ENCODE measurements at places on chromosomes 13 and 19.

- no peak for DNase-seq
These were observed 279.3 kb downstream of the RBM26 start for GRCh38 chr13:79126706-79127105.

DNA sequence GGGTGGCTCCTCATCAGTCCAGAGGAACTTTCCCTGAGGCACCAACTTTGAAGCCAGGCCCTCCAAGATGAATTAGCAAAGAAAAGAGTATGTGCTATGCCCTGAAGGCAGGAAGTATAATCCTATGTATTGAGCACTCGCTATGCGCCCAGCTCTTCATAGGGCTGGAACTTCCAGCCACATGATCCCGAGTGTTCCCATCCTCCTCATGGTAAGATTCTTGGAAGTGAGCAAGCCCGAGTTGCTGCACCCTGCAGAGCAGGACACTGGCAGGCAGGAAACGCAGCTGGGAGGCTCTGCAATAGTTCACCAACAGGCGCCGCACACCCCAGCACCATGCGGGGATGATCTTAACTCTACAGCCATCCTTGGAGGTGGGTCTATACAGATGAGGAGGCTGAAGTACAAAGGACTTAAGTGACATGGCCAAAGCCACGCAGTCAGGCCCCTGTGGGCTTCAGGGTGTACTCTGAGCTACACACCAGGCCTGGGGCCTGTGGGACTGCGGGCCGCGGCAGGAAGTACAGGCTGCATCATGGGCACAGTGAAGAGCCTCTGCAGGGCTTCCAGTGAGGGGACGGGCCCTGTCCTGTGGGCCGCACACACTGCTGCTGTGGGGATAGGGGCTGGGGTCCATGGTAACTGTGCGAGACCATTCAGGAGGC is 25.1 kb downstream of the C19orf47 start:
- DNase-seq: no peak

DNA sequence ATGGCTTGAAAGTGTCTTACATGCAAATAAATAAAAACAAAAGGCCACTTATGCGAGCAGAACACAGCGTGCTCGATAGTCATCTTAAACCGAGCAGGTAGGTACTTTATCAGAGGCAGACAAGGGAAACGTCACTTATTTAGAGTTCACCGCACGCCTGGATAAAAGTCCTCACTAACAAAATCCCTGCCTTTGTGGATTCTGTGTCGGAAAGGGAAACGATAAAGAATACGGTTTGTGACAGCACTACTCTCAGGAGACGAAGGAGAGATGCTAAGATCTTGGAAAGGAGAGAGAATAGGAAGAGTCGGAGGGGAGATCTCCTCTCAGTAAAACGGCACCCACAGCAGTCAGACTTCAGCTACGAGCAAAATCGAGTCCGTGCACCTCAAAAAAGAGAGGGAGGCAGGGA is 581 bp downstream of the RCBTB1 start:
- DNase-seq: no peak

- DNase-seq: no peak
These were observed 1.1 kb downstream of the CNOT3 start for GRCh38 chr19:54138489-54139256.

- DNase-seq: no peak
These were observed 34.7 kb downstream of the BRD4 start for GRCh38 chr19:15297416-15298224.

GRCh38 chr19:33168528-33168927 is 25.6 kb upstream of the LRP3 start:
- no peak for DNase-seq

DNA sequence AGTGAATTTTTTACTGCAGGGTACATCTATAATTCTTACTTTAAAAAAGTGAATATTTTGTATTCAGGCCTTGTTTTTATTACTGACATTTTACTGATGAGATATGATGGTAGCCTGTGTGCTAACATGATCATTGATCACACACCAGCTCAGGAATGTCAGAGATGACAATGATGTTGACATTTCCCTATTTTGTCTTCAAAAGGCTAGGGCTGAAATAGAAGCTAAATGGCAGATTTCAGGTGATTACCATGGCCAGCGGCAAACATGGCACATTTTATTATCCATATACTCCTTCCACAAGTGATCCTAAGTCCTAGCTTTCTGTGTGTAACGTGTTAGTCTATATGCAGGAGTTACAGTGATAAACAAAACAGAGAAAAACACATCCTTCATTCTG is 544.3 kb upstream of the MIR17HG start:
- no peak for DNase-seq

- no peak for DNase-seq
These were observed 383.7 kb downstream of the DIAPH3 start for GRCh38 chr13:59780058-59780457.
